ENCODE measurements at places on chromosomes 13 and 19. TPM values are rescaled to one million over a fixed set of nuclear protein-coding genes. Genes with fewer than 3 reads are reported as not detected.

The ZFP30 gene
- 8.0 TPM for total RNA-seq

The CGB1 gene
- not detected for total RNA-seq

The ADGRE1 gene
- total RNA-seq, result 0.95 TPM

The URAD gene
- total RNA-seq, result not detected

The ZNF527 gene
- 6.1 TPM for total RNA-seq

The SH2D3A gene
- 0.46 TPM for total RNA-seq

The FCHO1 gene
- total RNA-seq, result 4.9 TPM

Measured in adrenal gland (tissue), 19 donors.